ENCODE measurements at places on chromosomes 1 and 21.

DNA sequence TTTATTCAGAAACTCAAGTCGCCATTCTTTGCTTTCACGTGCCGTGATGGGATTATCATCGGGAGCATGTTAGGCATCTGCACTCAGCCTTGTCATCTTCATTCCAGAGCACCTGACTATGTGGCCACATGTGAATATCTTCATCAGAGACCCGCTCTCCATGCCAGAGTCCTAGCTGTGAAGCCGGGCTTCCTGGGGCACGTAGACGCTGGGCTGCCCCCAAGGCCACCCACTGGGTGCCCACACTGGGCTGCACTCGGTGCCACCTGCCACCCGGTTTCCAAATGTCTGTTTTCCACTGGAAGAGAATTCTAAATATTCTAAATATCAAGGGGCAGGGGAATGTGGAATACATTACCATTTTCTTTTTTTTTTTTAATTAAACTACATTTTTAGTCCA, 43.8 kb downstream of the SLC37A1 start:
- no peak overlapping the region for H3K27ac ChIP-seq
- H3K36me3 ChIP-seq, result no peaks in the 10 kb centered on the region
- H3K4me1 ChIP-seq, result no peaks in the 10 kb centered on the region
- no peak overlapping the region for H3K4me3 ChIP-seq
- no peaks in the 10 kb centered on the region for H3K27me3 ChIP-seq

DNA sequence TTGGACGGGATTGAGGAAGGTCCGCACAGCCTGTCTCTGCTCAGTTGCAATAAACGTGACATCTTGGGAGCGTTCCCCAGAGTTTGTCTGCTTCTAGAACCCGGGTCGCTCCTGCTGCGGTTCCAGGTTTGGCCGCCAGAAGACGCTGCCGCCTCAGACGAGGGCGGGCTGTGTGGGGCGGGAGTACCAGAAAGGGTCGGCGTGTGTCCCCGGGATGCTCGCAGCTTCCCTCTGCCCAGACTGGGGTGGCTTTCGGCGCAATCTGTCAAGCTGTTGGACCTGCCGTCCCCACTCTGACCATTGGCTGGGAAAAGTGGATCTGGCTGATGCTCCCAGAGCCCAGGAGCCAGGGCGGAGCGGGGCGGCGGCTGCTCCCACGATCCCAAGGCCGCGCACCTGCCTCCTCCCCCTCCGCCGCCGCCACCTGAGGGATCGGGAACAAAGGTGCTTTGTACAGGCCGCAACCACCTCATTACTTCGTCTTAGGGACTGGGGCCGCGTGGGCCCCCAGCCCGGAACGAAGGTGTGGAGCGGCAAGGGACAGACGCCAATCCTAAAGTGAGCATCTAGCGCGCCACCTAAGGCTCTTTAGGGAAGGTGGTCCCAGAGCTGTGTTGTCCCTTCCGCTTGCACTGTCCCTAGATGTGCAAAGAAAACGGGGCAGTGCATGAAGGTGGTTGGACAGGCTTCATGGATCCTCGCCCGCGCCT, 683 bp upstream of the EFNA4 start:
- no peaks in the 10 kb centered on the region for H3K27me3 ChIP-seq
- H3K4me1 ChIP-seq, result peaks cover 19% of the 10 kb centered on the region
- peak overlapping the region; percentile 71 for H3K4me3 ChIP-seq
- peaks cover 41% of the 10 kb centered on the region for H3K36me3 ChIP-seq

DNA sequence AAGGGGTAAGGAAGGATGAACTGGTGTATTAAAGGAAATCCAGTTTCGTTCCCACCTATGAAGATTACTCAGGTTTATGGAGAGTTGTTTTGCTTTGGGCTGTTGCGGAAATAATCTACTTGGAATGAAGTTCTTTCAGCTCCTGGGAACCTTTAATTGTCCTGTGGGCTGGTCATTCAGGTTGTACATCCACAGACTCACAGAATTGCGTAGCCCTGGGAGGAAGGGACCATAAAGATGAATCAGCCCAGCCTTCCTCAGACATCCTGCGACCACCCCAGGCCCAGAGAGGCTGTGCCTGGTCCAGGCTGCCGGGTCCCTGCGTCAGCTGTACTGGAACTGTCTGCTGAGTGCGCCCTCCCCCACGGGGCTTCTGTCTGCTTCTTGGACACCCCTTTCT, 72.7 kb downstream of the GALNT2 start:
- no peaks in the 10 kb centered on the region for H3K27me3 ChIP-seq
- no peaks in the 10 kb centered on the region for H3K36me3 ChIP-seq
- H3K27ac ChIP-seq, result peak overlapping the region; percentile 57
- no peak overlapping the region for H3K4me3 ChIP-seq
- H3K4me1 ChIP-seq, result peaks cover 57% of the 10 kb centered on the region

- DNase-seq, result no peak
- H3K4me3 ChIP-seq, result peak overlapping the region; percentile 42
- no peaks in the 10 kb centered on the region for H3K4me1 ChIP-seq
- no peaks in the 10 kb centered on the region for H3K36me3 ChIP-seq
- H3K27ac ChIP-seq, result peak overlapping the region; percentile 72
Measured at GRCh38 chr1:39787468-39787867, 1.2 kb downstream of the BMP8B start.

DNA sequence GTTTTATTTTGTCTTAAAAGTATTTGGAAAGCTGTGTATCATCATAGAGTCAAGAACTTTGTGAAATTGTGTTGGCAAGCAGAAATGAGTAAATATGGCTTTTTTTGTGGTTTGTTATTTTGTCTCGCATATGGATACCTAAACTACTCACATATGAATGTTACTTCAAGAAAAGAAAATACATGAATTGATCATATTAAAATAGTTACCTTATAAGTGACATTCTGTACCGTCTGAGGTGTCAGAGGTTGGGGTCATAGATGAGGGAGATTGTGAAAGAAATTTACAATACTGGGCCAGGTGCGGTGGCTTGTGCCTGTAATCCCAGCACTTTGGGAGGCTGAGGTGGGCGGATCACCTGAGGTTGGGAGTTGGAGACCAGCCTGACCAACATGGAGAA, 31.3 kb upstream of the AXDND1 start:
- no peak for DNase-seq
- H3K27ac ChIP-seq, result no peak overlapping the region
- peaks cover 28% of the 10 kb centered on the region for H3K36me3 ChIP-seq
- no peaks in the 10 kb centered on the region for H3K4me1 ChIP-seq
- H3K4me3 ChIP-seq, result no peak overlapping the region

DNA sequence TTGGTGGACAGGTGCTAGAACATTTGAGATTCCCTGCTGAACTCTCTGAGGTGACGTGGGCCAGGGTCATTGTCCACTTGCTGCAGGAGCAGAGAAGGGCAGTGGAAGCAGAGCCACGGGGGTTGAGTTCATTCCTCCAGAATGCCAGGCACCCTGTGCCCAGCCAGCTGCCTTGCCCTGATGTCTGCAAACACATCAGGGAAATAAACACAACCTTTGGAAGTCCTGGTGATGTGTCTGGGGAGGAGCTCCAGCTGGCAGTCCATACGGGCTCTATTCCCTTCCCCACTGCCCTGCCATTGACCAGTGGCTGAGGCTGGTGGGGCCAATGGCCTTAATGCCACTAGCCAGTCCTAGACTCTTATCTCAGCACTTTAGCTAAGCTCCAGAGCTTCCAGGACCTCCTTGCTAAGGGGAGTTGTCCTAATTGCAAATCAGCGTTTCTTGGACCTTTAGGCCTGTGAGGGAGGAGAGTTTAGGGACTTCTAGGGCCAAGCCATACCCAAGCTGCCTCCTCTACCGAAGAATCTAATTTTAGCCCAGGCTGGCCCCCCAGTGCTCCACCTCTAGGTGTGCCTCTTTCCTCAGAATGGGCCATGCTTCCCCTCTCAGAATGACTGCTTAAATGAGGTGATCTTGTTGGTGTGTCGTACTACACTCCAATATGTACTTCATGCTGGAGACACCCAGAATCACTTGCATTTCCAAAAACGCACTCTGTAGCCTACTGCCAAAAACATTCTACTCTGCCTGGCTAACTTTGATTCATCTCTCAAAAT, 25.9 kb upstream of the MFSD2A start:
- no peaks in the 10 kb centered on the region for H3K27me3 ChIP-seq
- H3K27ac ChIP-seq, result no peak overlapping the region
- DNase-seq, result no peak
- H3K4me1 ChIP-seq, result peaks cover 4% of the 10 kb centered on the region
- H3K4me3 ChIP-seq, result no peak overlapping the region
- H3K36me3 ChIP-seq, result no peaks in the 10 kb centered on the region

GRCh38 chr1:171972846-171973245, 131.5 kb downstream of the DNM3 start:
- DNase-seq, result no peak
- H3K27ac ChIP-seq, result no peak overlapping the region
- H3K27me3 ChIP-seq, result no peaks in the 10 kb centered on the region
- H3K4me3 ChIP-seq, result no peak overlapping the region
- H3K36me3 ChIP-seq, result no peaks in the 10 kb centered on the region

- H3K27me3 ChIP-seq, result no peaks in the 10 kb centered on the region
- no peak overlapping the region for H3K4me3 ChIP-seq
- H3K36me3 ChIP-seq, result no peaks in the 10 kb centered on the region
- no peak overlapping the region for H3K27ac ChIP-seq
Measured at GRCh38 chr1:214317300-214317699, 36.3 kb downstream of the SMYD2 start.

DNA sequence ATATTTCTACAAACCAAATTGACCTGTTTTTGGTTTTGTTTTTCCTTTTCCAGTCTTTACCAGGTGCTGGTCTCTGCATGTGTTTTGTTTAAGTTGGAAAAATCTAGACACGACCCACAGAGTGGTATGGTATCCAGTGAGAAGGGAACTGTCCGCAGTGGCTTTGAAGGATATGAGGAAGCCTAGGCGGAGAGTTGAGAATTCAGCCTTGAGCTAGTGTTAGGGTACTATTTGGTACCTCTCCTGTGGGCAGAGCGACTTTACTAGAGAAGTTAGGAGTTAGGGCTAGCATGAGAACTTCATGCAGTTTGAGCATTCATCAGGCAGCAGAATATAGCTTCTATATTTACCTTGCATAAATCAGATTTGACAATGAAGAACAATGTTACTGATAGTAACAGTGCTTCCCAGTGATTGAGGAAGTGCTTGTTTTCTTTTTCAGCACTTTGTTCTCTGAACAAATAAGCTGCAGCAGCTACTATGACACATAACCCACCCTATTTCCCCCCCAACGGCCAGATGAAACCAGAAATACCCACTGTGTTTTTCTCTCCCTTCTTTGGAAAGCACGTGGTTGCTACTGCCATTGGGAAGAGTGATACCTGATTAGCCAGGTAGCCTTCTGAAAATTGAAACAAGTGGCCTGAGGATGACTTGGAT, 19.0 kb downstream of the MRPS6 start:
- no peak overlapping the region for H3K27ac ChIP-seq
- H3K27me3 ChIP-seq, result no peaks in the 10 kb centered on the region
- no peak for DNase-seq
- no peak overlapping the region for H3K4me3 ChIP-seq
- no peaks in the 10 kb centered on the region for H3K36me3 ChIP-seq
- H3K4me1 ChIP-seq, result peaks cover 11% of the 10 kb centered on the region

DNA sequence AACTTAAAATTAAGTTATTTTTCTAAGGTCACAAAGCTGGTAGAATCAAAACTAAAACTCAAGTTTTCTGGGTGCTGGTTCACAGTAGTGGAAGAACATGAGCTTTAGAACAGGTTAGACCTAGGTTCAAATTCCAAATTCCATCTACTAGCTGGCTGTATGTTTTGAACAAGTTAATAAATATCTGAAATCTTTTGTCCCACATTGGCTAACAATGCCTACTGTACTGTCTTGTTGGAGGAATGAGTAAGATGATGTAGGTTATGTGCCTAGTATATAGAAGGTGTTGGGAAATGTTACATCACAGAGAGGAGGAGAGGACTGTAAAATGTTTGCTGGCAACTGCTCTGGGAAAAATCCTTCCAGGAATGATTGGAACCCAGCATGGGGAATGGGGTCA, 14.0 kb upstream of the CD247 start:
- no peak overlapping the region for H3K4me3 ChIP-seq
- H3K27ac ChIP-seq, result no peak overlapping the region
- no peaks in the 10 kb centered on the region for H3K27me3 ChIP-seq
- peaks cover 4% of the 10 kb centered on the region for H3K4me1 ChIP-seq
- DNase-seq, result no peak
- no peaks in the 10 kb centered on the region for H3K36me3 ChIP-seq

Data from tibial nerve (tissue), 4 donors.